ENCODE measurements at places on chromosomes 13 and 19.

DNA sequence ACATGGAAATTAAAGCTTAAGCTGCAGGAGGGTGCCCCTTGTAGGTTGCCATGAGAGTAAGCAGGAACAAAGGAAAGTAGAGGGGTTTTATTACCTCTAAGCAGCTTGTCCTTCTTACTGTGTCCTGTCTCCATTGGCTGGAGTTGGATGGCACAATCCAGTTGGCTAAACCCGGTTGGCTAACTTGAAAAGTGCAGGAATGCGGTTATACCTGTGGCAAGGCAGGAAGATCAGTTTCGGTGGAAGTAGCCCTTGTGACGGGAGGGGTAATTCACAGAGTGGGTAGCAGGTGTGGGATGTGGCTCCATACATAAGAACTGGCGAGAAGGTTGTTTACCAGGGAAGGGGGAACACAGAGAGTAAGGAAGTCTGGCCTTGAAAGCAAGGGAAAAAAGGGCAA lies 3.2 kb downstream of the ZNF726 start:
- DNase-seq, result peak; percentile 30

GRCh38 chr13:42595253-42595571 lies 21.3 kb downstream of the TNFSF11 start:
- DNase-seq, result no peak

DNA sequence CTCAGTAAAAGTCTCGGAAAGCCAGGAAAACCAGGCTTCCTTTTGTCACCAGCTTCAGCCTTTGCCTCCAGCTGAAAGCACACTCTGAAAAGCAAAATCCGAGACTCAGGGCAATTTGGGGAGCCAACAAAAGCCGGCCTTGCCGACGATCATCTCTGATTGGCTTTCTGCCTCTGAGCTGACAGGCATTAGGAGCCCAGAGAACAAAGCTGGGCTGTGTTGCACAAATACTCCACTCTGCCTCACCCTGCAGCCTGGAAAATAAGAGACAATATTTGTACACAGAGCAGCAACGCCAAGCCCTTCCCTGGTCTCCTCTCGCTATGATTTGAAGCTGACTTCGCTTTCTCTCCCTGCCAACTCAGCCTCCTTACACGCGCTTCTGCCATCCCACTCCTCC lies 46.9 kb downstream of the CACNA1A start:
- peak; percentile 12 for DNase-seq

- no peak for DNase-seq
These were observed 71.9 kb downstream of the TRPC4 start for GRCh38 chr13:37797631-37798030.

DNA sequence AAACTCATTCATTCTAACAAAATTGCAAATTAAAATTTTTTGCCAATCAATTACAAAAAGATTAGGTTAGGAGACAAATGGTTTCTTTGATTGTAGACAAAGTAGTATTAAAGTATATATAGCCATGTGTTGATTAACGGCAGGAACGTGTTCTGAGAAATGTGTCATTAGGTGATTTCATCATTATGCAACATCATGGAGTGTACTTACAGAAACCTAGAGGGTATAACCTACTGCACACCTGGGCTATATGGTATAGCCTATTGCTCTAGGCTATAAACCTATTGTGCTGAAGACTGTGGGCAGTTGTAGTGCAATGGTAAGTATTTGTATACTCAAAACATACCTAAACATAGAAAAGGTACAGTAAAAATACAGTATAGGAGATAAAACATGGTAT lies 906.8 kb upstream of the SPRY2 start:
- DNase-seq, result no peak

DNA sequence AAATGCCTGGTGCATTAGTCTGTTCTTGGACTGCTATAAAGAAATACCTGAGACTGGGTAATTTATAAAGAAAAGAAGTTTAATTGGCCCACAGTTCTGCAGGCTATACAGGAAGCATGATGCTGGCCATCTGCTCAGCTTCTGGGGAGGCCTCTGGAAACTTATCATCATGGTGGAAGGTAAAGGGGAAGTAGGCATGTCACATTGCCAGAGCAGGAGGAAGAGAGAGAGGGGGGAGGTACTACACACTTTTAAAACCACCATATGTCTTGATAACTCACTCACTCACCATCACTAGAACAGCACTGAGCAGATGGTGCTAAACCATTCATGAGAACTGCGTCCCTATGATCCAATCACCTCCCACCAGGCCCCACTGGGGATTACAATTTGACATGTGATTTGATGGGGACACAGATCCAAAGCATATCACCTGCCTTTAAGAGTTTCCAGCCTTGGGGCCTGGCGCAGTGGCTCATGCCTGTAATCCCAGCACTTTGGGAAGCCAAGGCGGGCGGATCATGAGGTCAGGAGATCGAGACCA lies 219.0 kb downstream of the KATNAL1 start:
- DNase-seq, result no peak

GRCh38 chr13:48594096-48594815 lies 59.5 kb upstream of the CYSLTR2 start:
- DNase-seq, result no peak

DNA sequence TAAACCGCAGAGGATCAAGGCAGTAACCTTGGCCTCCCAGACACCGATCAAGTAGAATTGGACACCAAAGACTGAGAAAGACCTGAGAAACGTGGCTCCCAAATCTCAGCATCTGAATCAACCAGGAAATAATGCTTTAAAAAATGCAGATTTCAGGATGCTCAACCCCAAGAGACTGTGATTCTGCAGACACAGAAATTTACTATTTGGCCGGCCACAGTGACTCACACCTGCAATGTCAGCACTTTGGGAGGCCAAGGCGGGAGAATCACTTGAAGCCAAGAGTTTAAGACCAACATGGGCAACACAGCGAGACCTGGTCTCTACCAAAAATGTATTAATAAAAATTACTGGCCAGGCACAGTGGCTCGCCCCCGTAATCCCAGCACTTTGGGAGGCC lies 6.2 kb downstream of the ABCC4 start:
- DNase-seq, result no peak

DNA sequence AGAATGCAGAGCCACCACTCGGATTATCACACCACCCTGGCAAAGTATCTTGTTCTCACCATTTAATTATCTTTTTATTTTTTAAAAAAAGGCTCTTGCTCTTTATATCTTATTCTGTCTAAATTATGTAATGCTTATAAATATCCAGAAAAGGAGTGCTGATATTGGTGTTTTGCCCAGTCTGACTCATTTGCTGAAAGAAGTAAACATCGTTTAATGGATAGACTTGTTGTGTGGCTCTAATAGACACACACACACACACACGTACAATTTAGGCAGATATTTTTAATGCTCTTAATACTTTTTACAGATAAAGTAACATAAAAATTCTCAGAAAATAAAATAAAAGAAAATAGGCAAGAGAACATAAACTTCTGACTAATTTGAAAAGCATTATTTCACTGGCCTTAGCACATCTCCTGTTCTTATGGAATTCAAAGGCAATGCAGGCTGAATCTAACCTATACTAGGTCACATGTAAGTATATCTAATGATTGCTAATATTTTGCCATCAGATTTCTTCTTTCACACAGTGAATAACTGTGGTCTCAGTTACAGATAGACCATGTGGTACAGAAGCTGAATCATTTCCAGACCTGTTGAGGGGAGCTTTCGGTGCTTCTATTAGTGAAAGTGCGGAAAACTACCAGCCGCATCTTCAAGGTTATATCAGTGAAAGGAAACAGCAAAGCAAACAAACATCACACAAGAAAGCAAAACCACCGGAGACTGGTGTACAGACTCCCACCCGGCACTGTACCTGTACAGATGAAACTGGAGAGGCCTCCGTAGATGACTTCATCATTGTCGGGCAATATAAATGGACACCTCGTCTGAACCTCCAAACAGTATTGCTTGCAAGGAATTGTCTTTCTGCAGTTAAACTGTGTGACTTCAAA lies 642.1 kb upstream of the ARGLU1 start:
- peak; percentile 70 for DNase-seq

DNA sequence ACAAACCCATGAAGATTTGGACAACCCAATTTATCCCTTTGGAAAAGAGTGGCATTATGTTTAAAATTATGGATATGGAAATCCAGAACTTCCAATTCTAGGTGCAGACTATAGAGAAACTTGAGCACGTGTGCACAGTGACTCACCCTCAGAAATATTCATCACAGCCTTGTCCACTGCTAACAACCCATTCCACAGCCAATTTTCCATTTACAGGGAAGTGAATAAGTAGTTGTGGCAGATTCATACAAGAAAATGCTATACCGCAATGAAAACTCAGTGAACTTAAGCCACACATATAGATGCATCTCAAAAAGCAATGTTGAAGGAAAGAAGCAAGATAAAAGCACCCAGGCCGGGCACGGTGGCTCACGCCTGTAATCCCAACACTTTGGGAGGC lies 133.3 kb downstream of the USP12 start:
- DNase-seq, result no peak

DNA sequence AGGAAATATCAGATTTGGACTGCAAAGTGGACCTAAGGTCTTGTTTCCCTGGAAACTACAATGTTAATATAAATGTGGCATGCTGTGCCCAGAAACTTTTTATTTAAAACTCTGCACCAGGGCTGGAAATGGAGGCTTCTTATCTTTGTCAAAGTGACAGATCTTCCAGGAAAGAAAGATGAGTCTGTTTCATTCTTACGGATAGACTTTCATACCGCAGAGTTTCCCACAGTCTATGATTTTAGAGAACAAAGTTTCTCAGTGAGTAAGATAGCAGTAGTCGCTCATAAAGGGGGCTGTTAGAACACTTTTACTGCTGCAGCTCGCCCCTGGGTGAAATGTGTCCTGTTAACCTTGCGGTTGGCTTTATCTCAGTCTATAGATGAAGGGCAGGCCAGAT lies 6.7 kb downstream of the CLEC11A start:
- DNase-seq, result no peak

DNA sequence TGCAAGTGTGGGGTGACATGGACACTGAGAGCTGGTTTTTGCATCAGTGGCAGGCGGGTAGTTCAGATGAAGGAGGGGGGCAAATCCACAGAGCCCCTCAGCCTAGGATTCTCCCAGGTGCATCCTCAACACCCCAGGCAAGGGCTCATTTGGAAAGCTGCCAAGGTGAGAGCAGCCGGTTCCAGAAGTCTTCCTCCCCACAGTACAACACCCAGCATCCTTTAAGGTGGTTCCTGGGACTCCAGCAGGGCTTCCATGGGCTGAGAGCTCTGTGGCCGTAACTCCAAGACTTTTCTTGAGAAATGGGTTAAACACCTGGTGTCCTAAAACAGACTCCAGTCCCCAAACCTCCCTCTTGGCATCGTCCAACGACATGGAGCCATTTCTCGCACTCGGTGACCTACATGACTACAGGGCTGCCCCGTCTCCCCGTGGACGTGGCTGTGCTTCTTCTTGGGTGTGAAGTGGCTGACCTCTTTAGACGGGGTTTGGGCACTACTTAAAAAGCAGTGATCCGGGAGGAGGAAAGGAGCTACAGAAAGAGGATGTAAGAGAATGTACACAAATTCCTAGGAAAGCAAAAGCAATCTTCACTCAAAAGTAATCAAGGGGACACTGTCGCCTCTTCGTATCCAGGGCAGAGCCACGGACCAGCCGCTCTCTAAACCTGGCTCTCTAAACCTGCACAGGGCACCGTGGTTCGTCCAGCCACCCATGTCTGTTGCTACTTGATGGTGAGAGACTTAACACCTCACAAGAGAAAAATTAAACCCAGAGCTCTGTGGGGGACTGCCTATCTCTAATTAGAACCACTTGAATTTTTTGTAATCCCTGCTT lies 25.5 kb downstream of the RANBP3 start:
- DNase-seq, result no peak

Measured in NCI-H774 (cell line).